NCI-H345 (cell line): ENCODE measurements at places on chromosomes 3 and 15.

DNA sequence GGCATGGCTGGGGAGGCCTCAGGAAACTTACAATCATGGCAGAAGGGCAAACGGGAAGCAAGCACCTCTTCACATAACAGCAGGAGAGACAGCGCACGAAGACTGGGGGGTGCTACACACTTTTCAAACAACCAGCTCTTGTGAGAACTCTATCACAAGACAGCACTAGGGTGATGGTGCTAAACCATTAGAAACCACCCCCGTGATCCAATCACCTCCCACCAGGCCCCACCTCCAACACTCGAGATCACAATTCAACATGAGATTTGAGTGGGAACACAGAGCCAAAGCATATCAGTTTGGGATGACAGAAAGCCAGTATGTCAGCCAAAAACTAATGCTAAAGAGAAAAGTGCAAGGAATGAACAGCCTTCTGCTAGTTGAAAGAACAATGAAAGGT is 309.8 kb upstream of the CCDC54 start:
- no peak for DNase-seq

GRCh38 chr3:30187366-30187765 is 419.0 kb upstream of the TGFBR2 start:
- no peak for DNase-seq

- DNase-seq: no peak
Measured at GRCh38 chr3:108100906-108101660, 10.3 kb upstream of the CD47 start.

DNA sequence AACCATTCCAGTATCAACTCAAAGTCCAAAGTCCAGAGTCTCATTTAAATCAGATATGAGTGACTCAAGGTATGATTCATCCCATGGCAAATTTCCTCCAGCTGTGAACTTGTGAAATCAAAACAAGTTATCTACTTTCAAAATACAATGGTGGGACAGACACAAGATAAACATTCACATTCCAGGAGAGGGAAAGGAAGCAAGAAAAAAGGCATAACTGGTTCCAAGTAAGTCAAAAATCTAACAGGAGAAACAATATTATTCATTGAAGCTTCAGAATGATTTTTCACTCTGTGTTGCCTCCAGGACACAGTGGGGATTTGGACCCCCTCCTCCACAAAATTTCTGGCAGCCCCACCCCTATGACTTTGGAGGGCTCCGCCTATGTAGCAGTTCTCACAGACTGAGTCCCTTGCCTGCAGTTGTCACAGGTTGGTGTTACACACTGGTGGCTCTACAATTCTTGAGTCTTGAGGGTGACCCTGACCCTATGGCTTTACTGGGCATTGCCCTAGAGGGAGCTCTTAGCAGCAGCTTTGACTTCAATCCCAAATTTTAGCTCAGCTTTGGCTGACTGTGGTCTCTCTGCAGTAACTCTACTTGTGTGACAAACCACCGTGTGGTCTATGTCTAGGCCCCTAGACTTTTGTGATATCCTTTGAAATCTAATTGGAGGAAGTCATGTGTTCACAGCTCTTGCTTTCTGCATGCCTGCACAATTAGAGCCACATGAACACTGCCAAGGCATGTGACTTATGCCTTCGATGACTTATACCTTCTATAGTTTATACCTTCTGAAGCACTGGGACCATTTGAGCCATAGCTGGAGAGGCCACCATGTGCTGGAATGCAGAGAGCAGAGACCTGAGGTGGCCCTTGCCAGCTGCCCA is 644.2 kb downstream of the GRM7 start:
- DNase-seq: no peak

GRCh38 chr3:12659316-12660015 is 4.5 kb downstream of the RAF1 start:
- DNase-seq: no peak

GRCh38 chr15:58387130-58387529 is 44.7 kb upstream of the LIPC start:
- no peak for DNase-seq

GRCh38 chr3:156448300-156448699 is 106.6 kb downstream of the SSR3 start:
- DNase-seq: no peak

DNA sequence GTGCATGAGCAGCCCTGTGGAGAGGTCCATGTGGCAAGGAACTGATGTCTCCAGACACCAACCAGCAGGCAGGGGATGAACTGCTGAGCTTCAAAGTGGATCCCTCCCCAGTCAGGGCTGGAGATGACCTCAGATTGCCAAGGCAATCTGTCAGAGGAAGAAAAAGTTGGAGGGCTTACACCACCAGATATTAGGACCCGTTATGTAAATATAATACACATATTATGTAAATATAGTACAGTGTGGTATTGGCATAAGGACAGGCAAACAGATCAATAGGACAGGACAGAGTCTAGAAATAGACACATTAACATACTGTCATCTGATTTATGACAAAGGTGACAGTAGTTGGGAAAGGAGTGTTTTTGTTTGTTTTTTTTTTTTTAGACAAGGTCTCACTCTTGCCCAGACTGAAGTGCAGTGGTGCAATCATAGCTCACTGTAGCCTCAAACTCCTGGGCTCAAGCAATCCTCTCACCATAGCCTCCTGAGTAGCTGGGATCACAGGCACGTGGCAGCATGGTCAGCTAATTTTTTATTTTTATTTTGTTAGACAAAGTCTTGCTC is 18.0 kb upstream of the RAB7A start:
- no peak for DNase-seq
